ENCODE measurements at places on chromosomes 2 and 18.

- no peak for DNase-seq
Measured at GRCh38 chr2:3430740-3431490, 51.4 kb downstream of the TRAPPC12 start.

DNA sequence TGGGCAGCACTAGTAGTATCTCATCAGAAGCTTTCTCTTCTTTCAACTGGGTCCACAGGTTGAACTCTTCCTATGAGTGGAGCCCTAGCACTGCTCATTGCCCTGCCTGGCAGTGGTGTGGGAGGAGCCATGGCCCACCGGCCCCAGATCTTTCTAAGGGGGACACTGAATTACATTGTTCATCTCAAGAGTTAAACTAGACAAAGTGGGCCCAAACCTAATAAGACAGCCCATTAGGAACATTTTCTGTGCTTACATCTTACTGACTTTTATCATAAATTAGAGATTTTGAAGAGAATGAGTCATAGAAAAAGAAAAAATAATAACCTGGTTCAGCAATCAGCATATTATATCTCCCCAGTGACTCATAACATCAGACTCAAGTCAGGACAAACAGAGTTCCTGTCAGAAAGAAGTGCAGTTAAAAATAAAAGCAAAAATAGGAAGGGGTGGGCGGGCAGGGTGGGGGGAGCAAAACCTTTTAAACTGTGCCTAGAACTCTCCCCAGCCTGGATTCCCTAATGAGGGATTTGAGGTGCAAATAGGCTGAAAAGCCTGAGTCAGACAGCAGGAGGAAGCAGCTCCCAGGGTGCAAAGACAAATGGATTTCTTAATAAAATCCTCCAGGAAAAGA is 161.6 kb upstream of the TRIB2 start:
- no peak for DNase-seq

DNA sequence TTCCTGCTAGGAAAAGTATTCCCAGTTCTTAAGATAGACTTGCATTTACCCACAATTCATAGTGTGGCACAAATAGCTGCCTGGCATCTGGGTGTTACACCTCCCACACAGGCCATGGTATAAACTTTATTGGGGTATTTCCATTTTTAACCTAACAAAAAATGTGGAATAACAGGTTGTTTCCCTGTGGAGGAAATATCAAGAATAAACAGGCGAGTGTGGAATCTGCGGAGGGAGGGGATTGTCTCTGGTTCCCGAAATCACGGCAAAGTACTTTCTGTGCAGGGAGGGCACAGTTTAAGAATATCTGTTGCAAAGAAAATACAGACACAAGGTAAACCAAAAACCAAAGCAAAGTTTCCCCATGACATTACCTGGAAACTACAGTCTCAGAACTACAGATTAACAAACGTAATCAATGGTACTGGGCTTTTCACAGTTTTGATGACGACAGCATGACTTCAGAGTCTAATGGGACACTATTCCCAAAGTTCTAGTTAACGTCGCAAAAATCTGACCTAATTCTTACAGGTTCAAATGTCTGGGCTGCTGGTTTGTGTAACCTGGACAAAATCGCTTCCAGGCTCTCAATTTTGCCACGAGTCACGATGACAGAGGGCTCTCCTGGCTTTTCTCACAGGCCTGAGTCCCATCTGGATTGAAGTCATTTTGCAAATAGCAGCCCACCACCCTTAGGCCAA is 1.4 kb downstream of the STARD7 start:
- no peak for DNase-seq

GRCh38 chr18:21386523-21387240 is 144.7 kb downstream of the GREB1L start:
- no peak for DNase-seq

DNA sequence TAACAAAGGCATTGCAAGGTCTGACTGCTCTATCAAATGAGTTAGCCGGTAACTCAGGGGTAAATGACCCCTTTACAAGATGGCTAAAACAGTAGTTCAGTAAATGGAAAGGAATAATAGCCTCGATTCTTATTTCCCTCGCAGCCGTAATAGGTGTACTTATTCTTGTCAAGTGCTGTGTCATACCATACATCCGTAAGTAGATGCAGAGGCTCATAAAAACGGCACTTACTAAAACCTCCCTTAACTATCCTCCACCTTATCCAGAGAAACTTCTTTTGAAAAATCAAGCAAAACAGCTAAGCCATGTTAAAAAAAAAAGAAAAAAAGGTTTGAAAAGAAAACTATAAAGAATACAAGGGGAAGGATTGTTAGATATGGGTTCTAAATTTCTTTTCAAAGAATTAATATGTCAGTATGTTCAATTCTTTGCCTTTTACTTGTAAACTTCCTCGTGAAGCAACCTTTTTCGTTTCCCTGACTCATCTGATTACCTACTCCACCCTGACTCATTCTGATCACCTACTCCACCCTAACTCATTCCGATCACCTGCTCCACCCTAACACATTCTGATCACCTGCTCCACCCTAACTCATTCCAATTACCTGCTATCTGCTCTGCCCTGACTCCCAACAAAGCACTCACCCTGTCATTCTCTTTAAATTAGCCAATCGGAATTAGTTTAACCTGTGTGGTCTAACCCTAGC is 127.5 kb downstream of the SPAG16 start:
- no peak for DNase-seq

DNA sequence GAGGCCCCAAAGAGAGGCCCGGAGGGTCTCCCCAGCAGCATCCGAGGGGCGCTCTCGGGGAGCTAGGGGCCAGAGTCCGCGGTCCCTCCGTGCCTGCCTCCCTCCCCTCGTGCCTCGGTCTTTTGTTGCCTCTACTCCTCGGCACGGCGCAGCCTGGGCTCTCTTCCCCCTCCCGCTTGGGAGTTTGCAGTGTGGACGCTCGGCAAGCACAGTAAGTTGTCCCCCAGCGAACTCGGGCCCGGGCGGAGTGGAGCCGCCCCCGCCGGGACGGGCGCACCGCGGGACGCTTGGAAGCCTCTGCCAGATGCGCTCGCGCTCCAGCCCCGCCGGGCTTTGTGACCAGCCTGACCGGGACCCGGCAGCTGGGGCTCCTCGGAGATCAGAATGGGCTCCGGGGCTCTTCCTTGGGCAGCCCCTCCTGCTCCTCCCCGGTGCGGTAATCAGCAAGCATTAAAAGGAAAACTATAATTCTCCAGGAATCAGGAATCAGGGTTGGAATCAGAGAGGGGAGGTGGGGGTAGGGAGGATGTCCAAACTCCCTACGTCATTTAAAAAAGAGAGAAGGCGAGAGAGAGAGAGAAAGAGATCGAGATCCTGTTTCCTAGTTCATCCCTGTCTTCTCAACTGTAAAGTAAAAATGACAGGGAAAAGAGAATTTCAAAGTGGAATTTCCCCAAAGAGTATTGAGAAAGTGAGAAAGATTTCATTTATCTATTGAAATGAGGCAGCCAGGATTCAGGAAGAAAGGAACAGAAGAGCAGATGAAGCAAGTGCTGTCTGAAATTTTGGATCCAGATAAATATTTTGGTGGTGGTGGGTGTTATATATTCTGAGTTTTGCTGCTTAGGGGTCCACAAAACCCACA is 786 bp upstream of the TMEM200C start:
- no peak for DNase-seq

GRCh38 chr18:9647496-9648323 is 33.4 kb upstream of the PPP4R1 start:
- no peak for DNase-seq

- no peak for DNase-seq
Measured at GRCh38 chr2:143955401-143956065, 564.4 kb downstream of the ZEB2 start.

DNA sequence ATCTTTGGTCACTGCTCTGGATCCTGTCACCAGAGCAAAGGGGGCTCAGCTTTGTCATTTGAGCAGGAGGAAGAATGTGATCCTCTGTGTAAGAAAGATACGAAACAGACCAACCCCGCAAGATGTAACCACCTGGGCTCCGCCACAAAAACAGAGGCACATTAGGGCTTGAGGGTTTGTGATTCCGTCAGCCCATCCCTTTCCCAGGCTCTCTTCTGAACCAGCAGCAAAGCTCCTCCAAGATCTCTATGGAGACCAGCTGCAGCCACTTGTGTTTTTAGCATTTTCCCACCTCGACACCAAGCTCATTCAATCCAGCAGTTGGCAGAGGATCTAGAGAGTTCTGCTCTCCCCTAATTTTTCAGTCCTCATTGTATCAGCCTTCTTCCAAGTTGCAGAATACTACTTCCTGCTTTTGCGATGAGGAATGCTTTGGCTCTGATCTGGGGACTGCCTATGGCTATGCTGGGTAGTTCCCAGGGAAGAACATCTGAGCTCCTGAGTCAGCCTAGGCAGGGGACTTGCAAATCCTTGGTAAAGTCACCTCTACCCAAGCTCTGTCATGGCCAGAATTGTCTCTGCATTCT is 139.6 kb upstream of the RAB12 start:
- DNase-seq: no peak

GRCh38 chr2:227942021-227942420 is 70.6 kb downstream of the DAW1 start:
- no peak for DNase-seq

DNA sequence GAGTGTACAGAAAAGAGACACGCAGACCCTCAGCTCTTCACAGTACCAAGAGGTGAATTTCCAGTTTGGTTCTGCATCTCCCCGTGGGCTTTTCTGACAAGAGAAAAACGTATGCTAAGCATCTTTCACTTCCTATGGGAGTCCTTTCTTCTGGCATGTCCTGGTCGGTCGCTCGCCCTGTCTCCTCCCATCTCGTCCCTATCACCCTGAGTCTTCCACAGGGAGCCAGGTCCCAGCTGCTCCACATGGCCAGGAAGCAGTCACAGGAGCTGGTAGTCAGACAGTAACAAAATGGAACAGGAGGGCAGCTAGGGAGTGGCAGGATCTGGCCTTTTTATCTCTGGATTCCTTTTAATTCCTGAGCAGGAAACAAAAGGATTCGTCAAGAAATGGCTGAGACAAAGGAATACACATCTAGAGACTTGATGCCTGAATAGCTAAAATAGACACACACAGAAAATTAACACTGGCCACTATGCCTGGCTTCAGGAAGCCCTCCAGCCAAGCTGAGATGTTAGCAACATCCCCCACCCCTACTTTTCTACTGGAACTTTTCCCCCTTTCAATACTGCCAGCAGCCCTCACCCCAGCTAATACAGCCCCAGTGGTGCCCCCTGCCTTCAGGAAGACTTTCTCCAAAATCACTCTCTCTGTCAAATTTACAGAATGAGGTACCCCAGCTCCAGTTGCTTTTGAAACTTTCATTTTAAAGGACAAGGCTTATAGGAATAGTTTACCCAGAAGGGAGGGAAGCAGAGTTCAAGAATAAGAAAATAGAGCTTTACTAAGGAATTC is 136.1 kb downstream of the DNER start:
- no peak for DNase-seq

DNA sequence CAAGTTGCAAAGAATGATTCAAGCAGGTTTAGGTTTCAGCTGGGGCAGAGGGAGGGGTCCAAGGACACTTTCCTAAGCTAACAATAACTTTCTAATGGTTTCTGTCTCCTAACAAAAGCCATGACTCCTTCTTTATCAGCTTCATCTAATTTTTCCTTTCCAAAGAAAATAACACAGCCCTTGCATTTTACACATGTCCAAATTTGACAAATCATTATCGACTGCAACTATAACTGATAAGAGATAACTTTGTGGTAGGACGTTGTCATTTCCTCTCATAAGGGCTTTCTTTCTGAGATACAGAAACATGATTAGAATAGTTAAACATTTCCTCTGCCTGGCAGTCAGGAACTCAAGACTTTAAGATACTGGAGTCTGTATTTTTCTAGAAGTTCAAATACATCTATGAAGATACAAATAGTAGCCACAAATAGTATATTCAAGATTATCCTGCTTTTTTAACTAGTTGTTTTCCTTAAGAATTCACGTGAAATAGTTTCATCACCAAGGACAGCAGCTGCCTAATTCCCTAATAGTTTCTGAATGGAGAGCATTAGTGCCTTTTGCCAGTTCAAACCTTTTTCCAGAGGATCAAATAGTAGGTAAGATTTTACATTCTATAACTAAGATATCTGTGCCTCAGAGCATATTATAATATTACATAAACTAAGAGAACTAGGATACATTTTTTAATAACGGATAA is 263.2 kb downstream of the EXOC6B start:
- DNase-seq: no peak

DNA sequence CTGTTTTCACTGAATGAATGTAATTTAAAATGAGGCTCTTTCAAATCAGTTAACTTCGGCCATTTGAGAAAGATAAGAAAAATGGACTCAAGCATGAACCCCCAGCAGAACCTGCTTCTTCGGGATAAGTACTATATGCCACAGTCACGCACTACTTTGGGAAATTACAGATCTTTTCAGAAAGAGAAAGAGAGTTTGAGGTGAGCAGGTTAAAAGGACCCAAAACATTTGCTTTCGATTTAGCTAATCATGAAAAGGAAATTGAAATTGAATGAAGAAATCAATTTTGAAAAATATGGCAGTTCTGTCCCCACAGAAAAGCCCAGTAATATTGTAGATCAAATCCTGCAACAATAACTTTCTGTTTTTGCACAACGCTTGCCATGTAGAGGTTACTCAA is 156.9 kb downstream of the GRB14 start:
- no peak for DNase-seq

GRCh38 chr2:199458806-199459285 is 1.1 kb upstream of the SATB2 start:
- DNase-seq: no peak

DNA sequence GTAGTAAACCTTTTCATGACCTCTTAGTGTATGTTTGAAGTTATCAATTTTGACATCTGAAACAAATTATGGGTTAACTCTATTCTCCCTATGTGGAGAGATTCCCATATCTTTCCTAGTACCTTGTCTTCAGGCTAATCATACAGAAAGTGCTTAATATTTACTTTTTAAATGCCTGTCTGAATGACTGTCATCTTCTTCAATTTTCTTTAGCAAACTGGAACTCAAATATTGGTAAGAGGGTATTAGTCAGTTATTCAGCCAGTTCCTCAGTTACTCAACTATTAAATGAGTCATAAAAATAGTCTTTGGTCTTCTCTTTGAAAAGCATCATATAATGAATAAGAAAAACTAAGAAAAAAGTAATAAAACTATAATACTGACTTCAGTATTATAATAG is 1038.0 kb upstream of the PIK3C3 start:
- DNase-seq: no peak

GRCh38 chr2:60380411-60380810 is 173.0 kb downstream of the BCL11A start:
- no peak for DNase-seq

GRCh38 chr18:23036660-23037201 is 98.6 kb upstream of the CABLES1 start:
- DNase-seq: no peak
